ENCODE measurements at places on chromosomes 1 and 21. TPM values are rescaled to one million over a fixed set of nuclear protein-coding genes. Genes with fewer than 3 reads are reported as not detected.

Gene EPHA2
- total RNA-seq = 51.2 TPM

Gene CFHR5
- total RNA-seq = not detected

Gene BCAS2
- total RNA-seq = 49.9 TPM

Gene NLRP3
- total RNA-seq = not detected

- H3K4me3 ChIP-seq = no peak overlapping the region
- H3K4me1 ChIP-seq = no peaks in the 10 kb centered on the region
- DNase-seq = no peak
- H3K27ac ChIP-seq = no peak overlapping the region
These were observed 57.6 kb downstream of the WLS start for GRCh38 chr1:68174738-68175113.

DNA sequence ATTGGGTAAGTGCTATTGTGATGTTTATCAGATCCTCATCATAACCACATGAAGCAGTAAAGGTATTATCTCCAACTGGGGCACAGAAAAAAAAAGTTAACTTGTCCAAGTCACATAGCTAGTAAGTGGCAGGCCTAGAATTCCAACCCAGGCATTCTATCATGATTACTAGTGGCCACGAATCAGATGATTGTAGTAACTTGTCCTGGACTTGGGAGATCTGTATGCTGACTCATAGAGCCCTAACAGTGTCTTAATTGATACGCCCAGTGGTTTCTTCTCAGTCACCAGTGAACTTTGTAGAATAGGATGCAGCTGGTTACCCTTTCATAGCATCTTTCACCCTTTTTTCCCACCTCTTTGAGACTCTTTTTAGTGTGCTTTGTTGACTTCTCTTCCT lies 91.1 kb upstream of the UBE2U start:
- no peak overlapping the region for H3K27ac ChIP-seq
- no peaks in the 10 kb centered on the region for H3K27me3 ChIP-seq
- no peak for DNase-seq
- peaks cover 4% of the 10 kb centered on the region for H3K4me1 ChIP-seq
- no peaks in the 10 kb centered on the region for H3K36me3 ChIP-seq

- no peaks in the 10 kb centered on the region for H3K36me3 ChIP-seq
- DNase-seq = no peak
- no peak overlapping the region for H3K27ac ChIP-seq
- no peaks in the 10 kb centered on the region for H3K27me3 ChIP-seq
- H3K4me1 ChIP-seq = peaks cover 13% of the 10 kb centered on the region
These were observed 54.5 kb downstream of the ATP5PO start for GRCh38 chr21:33861125-33861524.

DNA sequence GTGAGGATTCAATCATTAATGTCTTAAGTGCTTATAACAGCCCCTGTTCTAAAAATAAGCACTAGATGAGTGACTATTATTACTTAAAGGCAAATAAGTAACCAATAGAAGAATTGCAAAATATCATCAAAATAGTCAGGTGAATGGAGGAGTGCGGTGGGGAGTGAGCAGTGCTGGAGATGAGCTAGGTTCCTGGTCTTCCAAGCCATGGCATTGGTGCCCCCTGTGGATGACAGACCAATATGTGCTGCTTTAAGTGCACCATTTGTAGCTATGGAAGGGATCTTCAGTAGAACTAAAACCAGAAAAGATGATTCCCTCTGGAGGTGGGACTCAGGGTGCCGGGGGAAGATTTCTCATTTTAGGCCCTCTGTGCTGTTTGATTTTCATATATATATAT lies 46.1 kb upstream of the SLC30A1 start:
- peak; percentile 24 for DNase-seq
- no peaks in the 10 kb centered on the region for H3K27me3 ChIP-seq
- no peaks in the 10 kb centered on the region for H3K4me1 ChIP-seq
- H3K36me3 ChIP-seq = no peaks in the 10 kb centered on the region

DNA sequence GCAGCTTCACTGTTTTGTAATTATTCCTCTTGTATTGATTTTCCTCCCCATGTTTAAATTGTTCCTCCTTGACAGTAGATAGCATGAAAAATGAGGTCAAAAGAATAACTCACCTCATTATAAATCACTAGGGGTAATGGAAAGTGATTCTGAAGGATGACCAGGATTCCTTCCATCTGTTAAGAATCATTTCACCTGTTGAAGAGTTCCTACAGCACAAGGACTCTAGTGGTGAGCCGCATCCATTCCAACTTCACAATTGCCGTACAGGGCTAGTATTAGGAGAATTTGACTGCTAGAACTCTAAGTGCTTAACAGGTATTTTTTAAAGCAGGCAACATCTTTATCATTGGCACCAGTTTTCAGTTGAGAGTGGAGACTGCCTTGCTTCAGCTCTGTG lies 13.7 kb downstream of the PPP1R12B start:
- no peaks in the 10 kb centered on the region for H3K36me3 ChIP-seq
- no peaks in the 10 kb centered on the region for H3K27me3 ChIP-seq
- H3K4me1 ChIP-seq = peaks cover 58% of the 10 kb centered on the region
- H3K4me3 ChIP-seq = peak overlapping the region; percentile 36
- H3K27ac ChIP-seq = peak overlapping the region; percentile 78

DNA sequence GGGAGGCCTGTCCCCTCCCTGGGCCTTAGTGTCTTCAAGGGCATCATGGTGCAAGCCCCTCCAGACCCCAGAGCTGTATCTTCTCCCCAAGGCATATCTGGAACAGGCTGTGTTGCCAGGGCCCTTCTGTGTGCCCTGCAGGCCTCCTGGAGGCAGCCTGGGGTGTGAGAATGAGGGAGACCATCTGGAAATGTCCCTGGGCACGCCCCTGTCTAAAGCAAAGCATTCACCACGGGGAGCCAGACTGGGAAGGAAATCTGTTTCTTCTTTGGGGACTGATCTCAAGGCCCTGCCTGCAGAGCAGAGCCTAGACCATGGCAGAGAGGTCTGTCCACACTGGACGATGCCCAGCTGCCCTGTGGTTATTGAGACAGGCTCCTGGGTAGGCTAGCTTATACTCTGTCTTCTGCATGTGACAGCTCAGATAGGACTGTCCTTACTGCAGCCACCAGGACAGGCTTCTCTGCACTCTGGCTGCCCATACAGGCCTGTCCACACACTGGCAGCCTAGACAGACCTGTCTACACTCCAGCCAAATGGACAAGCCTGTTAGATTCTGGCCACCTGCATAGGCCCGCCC lies 24.6 kb downstream of the PODN start:
- no peak for DNase-seq
- no peaks in the 10 kb centered on the region for H3K27me3 ChIP-seq
- no peaks in the 10 kb centered on the region for H3K36me3 ChIP-seq
- H3K4me3 ChIP-seq = no peak overlapping the region

DNA sequence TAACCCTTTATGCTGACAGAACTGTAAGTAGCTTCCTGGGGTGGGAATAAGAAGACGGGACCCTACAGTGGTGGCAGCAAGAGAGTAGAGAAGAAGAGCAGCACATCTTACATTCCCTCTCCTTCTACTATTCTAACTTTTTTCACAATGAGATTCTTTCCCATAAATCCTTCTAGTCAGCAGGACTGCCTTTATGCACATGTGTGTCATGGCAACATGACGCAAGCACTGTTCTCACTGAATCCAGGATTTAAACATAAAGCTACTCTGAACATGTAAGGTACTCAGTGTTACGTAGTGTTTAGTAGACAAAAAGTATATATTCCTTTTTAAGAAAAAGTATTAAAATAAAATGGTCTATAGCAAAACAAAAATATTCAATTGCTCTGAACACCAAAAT lies 309.7 kb upstream of the LYPLAL1 start:
- H3K4me1 ChIP-seq = no peaks in the 10 kb centered on the region
- H3K4me3 ChIP-seq = no peak overlapping the region

DNA sequence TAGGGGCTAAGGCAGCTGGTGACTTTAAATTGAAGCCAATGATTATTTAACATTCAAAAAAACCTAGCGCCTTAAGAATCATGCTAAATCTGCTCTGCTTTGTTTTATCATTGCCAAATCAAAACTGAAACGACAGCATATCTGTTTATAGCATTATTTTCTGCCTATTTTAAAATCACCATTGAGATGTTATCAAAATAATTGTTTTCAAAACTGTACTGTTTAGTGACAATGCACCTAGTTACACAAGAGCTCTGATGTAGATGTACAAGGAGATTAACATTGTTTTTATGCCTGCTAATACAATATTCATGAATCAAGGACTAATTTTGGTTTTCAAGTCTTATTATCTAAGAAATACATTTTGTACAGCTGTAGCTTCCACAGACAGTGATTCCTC lies 1521.3 kb downstream of the AMY1C start:
- H3K27ac ChIP-seq = no peak overlapping the region
- no peaks in the 10 kb centered on the region for H3K27me3 ChIP-seq
- no peak for DNase-seq
- H3K36me3 ChIP-seq = no peaks in the 10 kb centered on the region
- no peaks in the 10 kb centered on the region for H3K4me1 ChIP-seq

DNA sequence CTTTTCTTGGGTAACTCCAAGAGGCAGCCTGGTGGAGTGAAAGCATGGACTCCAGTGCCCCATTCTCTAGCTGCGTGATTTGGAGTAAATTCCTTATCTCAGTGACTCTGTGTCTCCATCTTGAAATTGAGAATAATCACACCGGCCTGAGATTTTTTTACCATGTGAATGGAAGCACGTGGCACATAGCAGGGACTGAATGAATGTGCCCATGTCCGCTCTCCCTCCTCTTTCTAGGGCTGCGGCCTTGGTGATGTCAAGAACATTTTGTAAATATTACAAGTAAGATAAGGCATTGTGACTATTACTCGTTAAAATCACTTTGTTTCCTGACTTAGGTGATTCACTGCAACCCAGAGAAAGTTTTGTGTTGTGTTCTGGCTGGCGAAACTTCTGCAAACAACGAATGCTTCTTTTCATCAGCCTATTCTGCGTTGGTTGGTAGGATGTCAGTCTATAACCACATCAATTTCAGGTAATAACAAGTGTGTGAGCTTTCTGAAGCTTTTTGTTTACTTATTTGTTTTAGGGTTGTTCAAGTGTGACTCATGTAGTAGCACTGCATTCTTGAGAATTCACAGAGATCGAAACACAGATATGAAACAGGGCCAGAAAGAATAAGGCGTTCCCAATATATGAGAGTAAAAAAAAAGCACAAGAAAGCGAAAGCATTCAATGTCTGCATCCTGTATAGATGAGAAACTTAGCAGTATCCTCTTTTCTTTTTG lies 135.7 kb upstream of the SLC45A1 start:
- H3K36me3 ChIP-seq = no peaks in the 10 kb centered on the region

DNA sequence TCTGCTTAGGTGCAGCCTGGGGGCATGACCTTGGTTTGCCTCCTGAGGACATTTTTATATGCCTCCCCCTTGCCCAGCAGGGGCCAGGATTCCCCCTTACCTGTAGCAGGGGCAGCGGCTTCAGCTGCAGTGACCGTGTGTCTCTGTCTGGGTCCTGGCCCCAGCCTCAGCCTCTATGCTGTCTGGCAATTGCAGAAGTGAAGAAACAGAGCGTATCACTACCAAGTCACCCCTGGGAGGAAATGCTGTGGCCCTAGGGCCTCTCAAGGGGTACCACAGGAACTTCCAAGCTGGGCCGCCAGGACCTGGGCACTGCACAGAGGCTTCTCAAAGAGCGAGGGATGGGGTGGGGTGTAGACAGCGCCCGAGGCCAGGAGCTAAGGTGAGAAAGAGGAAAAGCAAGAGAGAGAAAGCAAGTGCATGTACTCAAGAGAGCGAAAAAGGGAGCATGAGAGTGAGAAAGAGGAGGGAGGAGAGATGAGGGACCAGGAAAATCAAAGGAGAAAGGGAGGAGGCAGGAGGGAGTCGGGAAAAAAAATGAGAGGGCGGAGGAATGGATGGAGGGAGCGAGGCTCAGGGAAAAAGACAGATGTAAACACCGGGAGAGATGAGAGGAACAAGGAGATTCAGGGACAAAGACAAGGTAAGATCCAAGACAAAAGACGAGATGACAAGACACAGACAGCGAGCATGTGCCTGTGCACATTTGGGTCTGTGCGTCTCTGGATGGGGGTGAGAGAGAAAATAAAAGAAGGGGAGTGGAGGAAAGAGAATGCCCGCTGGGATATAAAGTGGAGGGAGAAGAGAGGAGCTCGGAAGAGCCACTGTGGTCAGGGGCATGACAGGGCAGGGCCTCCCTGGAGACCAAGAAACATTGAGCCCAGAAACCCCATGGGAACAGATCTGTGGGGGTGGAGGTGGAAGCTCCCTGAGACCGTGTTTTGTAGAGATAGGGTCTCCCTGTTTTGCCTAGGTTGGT lies at the start of gene PTAFR:
Gene PTAFR (minus strand): TSS at position 199 of the 979 bp plus-strand sequence. CDS start 25,669 bp downstream, outside the sequence.
- peak; percentile 15 for DNase-seq
- H3K27ac ChIP-seq = no peak within 1 kb of the TSS
- no peaks in the 10 kb centered on the region for H3K27me3 ChIP-seq

DNA sequence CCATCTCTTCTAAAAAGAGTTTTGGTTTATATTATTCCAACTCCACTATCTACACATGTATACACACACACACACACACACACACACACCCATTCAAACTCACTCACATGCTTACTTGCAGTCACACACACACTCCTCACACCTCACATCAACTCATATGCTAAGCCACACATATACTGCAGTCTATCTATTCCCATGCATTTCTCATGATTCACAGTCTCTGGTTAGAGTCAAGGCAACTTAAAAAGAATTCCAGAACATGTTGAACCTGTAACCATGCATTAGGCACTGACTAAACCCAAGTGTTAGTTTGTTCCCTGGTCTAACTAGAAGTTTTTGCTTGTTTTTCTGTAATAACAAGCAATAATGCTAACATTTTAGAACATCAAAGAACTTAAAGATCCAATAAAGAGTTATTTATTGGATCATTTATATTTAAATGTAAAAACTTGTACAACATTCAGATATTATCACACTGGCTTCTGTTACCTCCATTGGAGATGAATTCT lies 931.1 kb downstream of the PLA2G4A start:
- H3K36me3 ChIP-seq = no peaks in the 10 kb centered on the region
- no peak overlapping the region for H3K27ac ChIP-seq
- no peaks in the 10 kb centered on the region for H3K4me1 ChIP-seq
- DNase-seq = no peak
- H3K4me3 ChIP-seq = no peak overlapping the region

- H3K36me3 ChIP-seq = no peaks in the 10 kb centered on the region
- H3K4me3 ChIP-seq = no peak overlapping the region
- no peaks in the 10 kb centered on the region for H3K4me1 ChIP-seq
- DNase-seq = no peak
- no peak overlapping the region for H3K27ac ChIP-seq
These were observed 41.9 kb downstream of the UBE2G2 start for GRCh38 chr21:44759628-44760285.
